ENCODE measurements at places on chromosomes 7 and 10. TPM values are rescaled to one million over a fixed set of nuclear protein-coding genes. Genes with fewer than 3 reads are reported as not detected.

Gene ZNF518A
- total RNA-seq, result 38.5 TPM

Gene SFTPA1
- total RNA-seq, result not detected

Gene AKR1C4
- total RNA-seq, result not detected

Gene CFAP58
- total RNA-seq, result 0.63 TPM

Gene GPR85
- total RNA-seq, result 19.3 TPM

Gene NKX6-2
- total RNA-seq, result 20.2 TPM

DNA sequence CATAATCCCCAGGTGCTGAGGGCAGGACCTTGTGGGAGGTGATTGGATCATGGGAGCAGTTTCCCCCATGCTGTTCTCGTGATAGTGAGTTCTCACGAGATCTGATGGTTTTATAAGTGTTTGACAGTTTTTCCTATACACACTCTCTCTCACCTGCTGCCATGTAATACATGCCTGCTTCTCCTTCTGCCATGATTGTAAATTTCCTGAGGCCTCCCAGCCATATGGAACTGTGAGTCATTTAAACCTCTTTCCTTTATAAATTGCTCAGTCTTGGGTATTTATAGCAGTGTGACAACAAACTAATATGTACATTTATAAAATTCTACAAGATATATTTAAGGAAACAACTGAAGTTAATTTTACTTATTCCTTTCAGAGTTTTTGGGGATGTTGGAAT lies 170.8 kb upstream of the BET1 start:
- no peak for DNase-seq

- DNase-seq, result no peak
Observed at GRCh38 chr10:118790058-118790457, 35.3 kb upstream of the CACUL1 start.

GRCh38 chr10:99569961-99570360 lies 37.2 kb downstream of the NKX2-3 start:
- no peak for DNase-seq

DNA sequence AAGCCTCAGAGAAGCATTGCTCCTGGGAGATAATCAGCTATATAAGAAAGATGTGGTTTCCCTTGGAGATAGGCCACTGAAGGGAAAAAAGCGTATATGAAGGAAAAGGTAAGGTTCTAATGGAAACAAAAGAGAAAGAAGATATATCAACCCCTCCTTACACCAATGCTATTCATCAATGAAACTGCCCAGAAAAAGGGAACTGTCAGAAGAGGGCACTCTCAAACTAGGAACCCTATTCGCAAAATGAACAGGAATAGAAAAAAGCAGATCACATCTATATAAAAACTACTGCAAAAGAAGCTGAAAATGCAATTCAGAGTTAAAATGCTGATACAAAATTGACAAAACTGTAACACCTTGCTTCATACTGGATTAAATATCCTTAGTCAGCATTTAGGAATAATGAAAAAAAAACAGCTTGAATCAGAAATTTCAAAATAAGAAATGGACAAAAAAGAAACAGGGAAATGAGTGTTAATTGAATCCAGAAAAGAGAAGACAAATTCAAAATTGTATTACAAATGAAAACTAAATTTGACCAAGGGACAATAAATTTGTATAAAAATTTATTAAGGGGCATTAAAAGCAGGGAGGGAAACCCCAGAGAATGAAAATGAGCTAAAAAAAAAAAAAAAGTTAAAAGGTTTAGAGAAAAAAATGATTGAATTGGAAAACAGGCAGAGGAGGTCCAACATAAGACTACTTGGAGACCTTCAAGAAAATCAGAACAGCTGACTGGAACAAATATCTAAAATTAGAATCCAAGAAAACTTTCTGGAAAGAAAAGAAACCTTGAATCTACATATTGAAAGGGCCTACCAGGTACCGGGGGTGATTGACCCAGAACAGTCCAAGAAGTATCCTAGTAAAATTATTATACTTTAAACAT lies 17.9 kb downstream of the NHLRC2 start:
- DNase-seq, result no peak

DNA sequence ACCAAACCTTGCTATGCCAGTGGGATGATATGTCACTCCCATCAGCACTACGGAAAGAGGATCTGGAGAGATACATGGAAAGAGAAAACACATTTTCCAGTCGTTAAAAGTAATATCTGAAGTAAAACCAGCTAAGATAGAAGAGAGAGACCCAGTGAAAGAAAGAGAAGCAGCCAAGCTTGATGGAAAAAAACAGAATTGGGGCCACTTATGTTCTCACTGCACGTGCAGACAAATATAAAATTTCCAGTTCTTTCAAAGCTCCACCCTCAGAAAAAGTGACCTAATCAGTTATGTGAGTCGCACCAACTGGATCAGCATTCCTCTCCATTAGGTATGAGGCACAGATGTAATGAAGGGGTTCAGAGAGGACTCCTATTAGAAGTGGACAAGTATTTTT lies 266.1 kb downstream of the MTERF1 start:
- DNase-seq, result no peak

DNA sequence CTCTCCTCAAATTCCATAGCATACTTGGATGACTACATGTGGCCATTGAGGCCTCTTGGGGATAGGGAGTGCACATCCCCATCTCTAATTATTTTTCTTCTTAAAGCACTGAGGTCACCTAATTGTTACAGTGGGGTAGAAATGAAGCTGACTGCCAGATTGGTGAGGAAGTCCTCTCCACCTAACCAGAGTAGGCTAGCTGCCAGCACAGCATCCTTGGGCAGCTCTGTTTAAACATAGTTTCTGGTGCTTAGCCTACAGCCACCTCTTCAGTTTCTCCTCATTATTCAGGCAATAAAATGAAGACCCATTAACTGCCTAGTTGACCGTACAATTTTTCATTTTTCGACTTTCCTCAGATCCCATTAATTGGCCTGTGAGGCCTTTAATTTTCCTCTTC lies 104.6 kb downstream of the MLLT10 start:
- no peak for DNase-seq

Data from dorsolateral prefrontal cortex (tissue), 122 donors.